SJCRH30 (cell line): ENCODE measurements at places on chromosomes 13 and 19. TPM values are rescaled to one million over a fixed set of nuclear protein-coding genes. Genes with fewer than 3 reads are reported as not detected.

DNA sequence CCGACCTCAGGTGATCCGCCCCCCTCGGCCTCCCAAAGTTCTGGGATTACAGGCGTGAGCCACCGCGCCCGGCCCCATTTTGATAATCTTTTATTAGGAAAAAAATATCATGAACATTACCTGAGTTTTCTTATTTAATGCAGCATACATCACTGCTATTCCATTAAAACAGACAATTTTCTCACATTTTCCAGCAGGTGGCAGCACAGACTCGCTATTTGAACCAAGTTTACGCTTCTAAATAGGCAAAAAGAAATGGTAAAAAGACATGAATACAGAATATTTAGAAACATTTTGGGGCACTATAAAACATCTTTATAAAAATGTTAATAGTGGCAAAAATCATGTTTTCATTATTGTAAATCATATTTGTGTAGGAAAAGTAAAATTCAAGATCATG, 903.1 kb downstream of the SLITRK6 start:
- peak; percentile 69 for DNase-seq

GRCh38 chr19:49690079-49690655, 749 bp upstream of the CPT1C start:
- DNase-seq: no peak

The HDGFL2 gene
- total RNA-seq: 61.5 and 64.4 TPM in 2 replicates

DNA sequence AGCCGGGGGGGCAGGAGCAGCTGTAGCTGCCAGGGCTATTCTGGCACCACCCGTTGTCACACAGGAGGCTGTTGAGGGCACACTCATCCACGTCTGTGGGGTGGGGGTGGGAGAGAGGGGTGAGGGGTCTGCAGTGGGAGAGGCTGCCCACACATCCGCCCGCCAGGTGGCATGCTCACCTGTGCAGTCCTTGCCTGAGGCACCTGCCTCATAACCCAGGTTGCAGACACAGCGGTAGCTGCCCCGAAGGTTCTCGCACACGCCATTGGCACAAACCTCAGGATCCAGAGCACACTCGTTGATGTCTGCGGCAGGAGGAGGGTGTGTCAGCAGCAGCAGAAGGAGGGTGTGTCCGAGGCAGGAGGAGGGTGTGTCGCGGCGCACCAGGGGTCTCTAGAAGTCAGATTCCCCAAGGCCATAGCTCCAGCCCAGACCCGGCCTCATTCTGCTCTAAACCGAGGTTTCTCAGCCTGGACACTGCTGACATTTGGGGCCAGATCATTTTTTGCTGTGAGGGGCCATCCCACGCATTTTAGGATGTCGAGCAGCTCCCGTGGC, 20.3 kb downstream of the FBN3 start:
- DNase-seq: no peak

DNA sequence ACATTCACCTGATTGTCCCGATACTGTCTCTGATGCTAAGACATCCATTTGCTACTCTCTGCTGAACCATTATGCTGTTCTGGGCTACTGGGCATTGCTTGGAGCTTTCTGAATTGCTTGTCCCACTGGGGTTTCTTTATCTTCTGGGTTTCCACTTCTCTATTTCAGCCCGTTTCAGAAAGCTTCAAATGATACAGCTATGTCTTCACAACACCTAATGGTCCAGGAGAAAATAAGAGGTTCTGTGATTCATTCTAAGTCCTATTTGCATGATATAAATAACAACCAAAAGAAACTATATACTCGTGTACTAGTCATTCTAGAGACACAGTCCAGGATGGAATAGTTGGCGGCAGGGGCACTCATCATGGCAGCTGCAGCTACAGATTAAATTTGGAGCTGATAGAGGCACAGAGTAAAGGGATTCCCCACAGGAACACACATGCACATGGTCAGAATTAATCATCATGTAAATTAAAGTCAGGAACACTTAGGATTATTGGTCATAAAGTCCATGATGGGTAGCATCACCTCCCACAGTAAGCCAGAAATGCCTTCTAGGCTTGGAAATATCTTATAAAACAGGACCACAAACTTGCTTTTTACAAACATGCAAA, 33.3 kb upstream of the SCEL start:
- DNase-seq: no peak

The ZNF304 gene
- total RNA-seq: 9.6 and 10.9 TPM in 2 replicates

DNA sequence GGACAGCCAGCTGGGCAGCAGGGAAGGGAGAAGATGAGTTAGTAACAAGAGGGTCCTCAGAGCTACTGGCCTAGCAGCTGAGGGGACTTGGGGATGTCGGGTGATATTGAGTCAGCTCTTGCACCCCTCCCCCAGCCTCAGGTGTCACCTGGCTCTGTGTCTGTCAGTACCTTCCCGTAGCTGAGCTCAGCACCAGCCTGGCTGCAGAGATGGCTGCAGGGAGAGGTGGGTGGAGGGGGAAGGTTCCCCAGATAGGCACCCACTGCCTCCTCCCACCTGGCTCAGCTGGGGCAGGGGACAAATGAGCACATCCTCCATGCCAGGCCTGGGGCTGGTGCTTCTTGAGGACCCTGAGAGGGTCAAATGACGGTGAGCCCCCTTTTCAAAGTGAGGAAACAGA, 6.8 kb upstream of the KPTN start:
- DNase-seq: no peak

DNA sequence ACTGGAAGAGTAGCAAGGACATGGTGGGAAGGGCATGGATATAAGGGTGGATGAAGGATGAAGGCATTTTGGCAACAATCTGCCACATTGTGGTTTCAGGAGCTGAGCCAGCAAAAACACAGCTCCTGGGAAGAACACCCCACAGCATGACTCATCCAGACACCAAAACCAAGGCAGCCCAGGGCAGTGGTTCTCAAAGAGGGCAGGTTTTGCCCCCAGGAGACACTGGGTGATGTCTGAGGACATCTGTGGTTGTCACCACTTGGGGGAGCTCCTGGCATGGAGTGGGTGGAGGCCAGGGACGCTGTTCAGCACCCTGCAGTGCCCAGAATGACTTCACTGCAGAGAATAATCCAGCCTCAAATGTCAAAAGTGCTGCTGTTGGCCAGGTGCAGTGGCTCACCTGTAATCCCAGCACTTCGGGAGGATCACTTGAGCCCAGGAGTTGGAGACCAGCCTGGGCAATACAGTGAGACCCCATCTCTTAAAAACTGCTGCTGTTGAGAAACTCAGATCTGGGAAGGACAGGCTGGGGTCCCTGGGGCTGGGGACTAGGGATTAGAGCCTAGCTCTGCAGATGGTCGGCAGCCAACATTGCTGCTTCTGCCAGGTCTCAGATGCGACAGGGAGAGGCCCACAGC, 16.1 kb downstream of the ZFR2 start:
- peak; percentile 85 for DNase-seq

The CGB3 gene
- total RNA-seq: not detected in 2 replicates

The ZNF536 gene
- total RNA-seq: 14.2 and 15.2 TPM in 2 replicates

The RYR1 gene
- 12.4 and 19.1 TPM in 2 replicates for total RNA-seq

- DNase-seq: no peak
These were observed 6.7 kb downstream of the SPPL2B start for GRCh38 chr19:2334986-2335846.

DNA sequence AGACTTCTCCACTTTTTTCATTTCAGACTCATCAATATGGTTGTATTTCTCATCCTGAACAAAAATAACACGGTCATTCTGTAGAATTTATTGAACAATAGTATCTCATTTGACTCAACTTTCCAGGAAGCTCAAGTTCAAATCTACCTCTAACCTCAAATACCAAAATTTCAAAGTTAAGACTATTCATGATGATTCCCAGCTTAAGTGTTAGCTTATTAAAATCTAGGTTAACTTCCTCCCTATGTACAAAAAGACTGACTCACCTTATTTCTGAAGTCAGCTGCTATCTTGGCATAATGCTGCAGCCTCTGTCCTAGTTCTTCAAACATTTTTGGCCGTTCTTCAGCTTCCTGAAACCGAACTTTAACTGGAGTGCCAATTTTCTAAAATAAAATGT, 23.2 kb downstream of the HSPH1 start:
- no peak for DNase-seq

GRCh38 chr13:33453936-33454335, 168.4 kb upstream of the STARD13 start:
- DNase-seq: no peak

DNA sequence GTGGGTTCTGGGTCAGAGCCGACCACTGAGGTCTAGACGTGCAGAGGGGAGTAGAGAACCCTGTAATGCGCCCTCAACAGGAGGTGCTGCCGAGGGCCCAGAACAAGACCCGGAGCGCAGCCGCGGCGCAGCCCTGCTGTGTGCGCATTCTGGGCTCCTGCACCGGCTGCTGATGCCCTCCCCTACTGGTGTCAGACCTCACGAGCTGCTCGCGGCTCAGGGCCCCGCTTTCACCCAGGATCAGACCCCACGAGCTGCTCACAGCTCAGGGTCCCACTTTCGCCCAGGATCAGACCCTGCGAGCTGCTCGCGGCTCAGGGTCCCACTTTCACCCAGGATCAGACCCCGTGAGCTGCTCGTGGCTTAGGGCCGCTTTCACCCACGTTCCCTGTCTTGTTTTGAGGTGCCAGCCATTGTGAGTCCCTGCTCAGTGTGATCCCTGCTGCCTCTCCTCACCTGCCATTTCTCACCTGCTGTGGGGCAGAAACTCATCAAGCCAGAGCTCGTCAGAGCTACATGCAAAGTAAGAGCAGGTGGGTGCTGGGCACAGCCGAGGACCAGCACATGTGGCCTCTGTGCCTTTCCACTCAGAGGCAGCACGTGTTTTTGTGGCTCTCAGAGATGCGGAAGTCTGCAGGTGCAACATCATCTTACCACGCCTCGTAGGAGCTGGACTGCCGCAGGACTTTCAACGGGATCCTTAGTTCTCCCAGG, 47.0 kb upstream of the C13orf46 start:
- no peak for DNase-seq

- peak; percentile 16 for DNase-seq
These were observed 570.2 kb downstream of the SLITRK1 start for GRCh38 chr13:83311886-83312577.

DNA sequence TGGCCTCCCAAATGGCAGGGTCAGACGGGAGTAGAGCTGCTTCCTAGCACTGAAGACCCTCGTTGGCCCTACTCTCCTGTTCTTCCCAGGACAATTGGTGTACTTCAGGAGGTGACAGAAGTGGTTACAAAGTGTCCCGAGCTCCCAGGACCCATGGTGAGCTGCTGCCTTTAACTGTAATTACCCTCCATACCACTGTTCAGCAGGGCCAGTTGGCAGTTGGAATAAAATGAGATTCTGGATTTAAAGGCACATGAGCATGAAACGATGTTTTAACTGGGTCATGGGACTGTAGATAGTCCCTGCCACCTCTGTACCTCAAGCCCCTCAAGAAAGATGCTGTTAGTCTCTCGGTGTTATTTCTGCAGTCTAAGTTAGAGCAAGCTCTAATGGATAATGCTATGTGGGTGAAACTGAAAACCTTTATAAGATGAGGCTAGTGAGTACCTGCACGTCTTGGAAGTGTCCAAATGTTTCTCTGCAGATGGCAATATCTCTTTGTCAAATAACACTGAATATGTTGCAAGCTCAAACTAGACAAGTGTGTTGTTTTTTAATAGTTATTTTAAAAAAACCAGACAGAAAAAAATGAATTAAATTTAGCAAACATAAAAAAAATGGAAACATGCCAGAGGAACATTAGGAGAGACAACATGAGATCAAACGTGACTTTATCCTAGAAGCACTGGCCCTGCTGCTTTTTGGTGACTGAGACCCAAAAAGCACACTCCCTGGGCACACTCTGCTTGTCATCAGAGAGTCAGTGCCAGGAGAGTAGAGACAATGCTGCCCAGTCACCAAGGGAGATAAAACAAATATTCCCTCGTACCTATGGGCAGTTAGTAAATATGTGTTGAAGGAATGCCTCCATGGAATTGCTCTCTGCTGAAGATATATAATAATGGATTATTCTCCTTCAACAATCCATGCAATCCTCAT, 266.3 kb downstream of the LMO7 start:
- DNase-seq: no peak

DNA sequence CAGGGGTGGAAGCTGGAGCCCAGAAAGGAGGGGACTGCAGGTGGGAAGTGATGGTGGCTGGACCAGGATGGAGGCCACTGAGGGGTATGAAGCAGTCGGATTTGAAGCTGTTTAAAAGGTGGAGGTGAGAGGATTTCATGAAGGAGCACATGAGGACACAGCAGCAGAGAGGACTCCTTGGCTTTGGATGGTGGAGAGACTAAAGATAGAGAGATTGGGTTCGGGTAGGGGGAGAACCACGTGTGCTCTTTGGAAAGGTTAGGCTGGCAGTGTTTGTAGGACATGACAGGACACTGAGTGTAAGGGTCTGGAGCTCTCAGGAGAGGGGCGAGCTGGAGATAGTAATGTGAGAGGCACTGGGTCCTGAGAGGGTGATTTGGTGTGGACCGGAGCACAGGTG, 8.8 kb downstream of the SNRPD2 start:
- DNase-seq: no peak

The STK24 gene
- 71.4 and 80.2 TPM in 2 replicates for total RNA-seq

The FARP1 gene
- total RNA-seq: 31.2 and 32.5 TPM in 2 replicates

DNA sequence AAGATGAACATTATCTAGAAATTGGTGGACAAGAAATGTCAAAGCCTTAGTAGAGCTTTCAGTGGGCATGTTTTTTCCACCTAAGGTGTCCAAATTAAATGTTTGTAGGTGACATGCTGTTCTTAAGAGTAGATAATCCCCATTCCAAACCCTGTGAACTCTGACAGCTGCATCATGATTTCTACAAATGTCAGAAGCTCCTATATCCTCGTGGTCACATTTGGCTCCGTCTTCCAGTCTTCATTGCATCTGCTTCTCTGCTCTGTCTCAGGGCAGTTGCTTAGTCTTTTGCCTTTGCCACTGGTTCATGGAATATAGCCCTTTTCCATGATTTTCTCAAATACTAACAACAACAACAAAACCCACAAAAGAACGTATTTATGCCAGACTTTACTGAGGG, 234.5 kb downstream of the DLEU7 start:
- DNase-seq: peak; percentile 32

GRCh38 chr13:72168126-72168855, 301.3 kb upstream of the DACH1 start:
- DNase-seq: no peak

DNA sequence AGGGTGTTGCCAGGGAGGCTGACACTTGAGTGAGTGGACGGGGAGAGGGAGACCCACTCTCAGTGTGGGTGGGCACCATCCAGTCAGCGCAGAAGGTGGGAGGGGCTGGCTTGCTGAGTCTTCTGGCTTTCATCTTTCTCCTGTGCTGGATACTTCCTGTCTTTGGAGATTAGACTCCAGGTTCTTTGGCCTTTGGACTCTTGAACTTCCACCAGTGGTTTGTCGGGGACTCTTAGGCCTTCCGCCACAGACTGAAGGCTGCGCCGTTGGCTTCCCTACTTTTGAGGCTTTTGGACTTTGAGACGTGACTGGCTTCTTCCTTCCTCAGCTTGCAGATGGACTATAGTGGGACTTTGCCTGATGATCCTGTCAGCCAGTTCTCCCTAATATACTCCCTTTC, 4.3 kb upstream of the LENG8 start:
- no peak for DNase-seq

The SMIM44 gene
- not detected in 2 replicates for total RNA-seq

GRCh38 chr13:113538689-113539058, 45.9 kb upstream of the TFDP1 start:
- DNase-seq: no peak

The CLEC17A gene
- 0.04 TPM in 1 of 2 replicates, not detected in the other for total RNA-seq

- no peak for DNase-seq
These were observed 187.2 kb downstream of the ITGBL1 start for GRCh38 chr13:101639711-101640110.

The ATP8B3 gene
- total RNA-seq: 0.08 TPM in 1 of 2 replicates, not detected in the other

- no peak for DNase-seq
These were observed 43.1 kb downstream of the NFIC start for GRCh38 chr19:3409346-3410064.
